ENCODE measurements at places on chromosomes 16 and 17.
A peak's percentile ranks its signal among the peaks of the same experiment; 100 is the strongest.

DNA sequence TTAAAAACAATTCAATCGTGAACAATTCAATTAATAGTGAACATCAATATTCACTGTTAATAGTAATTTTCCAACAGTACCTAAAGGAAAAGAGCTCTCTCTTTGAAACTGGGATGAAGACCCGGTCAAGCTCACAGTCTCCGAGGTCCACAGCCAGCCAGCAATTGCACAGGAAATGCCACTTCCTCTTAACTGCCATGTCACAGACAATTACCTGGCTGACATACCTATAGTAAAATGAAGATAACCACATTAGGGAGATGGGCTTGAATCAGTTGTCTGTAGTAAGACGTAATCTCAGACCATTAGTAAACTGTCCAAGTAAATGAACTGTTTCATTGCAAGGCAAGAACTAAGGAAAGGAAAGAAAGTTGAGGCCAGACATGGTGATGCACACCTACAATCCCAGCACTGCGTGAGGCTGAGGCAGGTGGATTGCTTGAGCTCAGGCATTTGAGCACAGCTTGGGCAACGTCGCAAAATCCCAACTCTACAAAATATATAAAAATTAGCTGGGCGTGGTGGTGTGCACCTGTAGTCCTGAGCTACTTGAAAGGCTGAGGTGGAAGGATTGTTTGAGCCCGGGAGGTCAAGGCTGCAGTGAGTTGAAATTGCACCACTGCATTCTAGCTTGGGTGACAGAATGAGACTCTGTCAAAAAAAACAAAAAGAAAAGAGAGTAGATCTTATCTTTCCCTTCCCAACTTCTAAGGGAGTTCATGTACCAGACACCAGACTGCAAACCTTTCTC, 36.9 kb downstream of the PKD1L3 start:
- DNase-seq, result no peak

DNA sequence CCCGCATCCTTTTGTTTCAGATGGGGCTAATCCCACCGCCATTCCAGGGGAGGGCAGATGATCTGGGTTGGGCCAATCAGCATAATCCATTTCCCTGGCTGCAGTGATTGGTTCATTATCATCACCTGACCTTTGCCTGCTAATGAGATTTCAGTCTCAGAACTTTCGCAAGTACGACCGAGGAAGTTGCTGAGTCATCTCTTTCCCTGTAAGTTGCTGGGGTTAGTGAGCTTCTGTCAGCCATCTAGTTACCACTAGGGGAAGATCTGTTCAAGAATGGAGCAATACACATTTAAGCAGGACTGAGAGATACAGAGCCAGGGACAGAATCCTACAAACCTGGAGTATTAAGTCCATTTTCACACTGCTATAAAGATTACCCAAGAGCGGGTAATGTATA, 65.3 kb upstream of the NUDT7 start:
- DNase-seq, result peak; percentile 19

- no peak for DNase-seq
Measured at GRCh38 chr17:17910060-17910459, 62.1 kb downstream of the TOM1L2 start.

DNA sequence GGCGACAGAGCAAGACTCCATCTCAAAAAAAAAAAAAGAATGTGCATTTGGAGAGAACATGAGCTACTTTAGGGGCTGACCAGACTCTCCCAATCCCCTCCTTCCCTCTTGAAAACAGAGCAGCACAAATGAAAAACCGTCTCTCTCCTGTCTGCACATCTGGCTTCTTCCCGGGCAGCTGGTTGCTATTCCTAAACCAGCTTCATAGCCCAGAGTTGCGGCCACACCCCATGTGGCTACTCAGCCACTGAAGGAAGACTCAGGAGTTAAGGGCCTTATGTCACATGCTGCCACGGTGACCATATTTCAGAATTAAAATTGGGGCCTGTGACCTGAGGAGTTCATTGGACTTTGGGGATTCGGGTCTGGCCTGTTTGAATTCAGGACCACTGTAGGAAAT, 48.3 kb downstream of the KATNIP start:
- no peak for DNase-seq

- DNase-seq, result no peak
Measured at GRCh38 chr17:47239619-47239966, 14.0 kb upstream of the ITGB3 start.

DNA sequence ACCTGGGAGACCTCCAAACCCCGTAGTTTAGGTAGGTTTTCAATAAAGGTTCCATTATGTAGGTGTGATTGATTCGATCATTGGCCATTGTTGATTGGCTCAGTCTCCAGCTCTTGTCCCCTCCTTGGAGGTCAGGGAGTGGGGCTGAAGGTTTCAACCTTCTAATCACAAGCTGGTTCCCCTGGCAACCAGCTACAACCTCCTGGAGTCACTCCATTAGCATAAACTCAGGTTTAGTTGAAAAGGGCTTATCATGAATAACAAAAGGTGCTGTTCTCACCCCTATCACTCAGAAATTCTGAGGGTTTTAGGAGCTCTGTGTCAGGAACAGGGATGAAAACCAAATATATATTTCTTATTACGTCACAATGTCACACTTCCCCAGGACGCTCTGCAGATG, 28.5 kb downstream of the TMEM132E start:
- DNase-seq, result no peak

Data from NCI-H226 (cell line).